NCI-H2029 (cell line): ENCODE measurements at places on chromosomes 3 and 15.

- DNase-seq: no peak
Measured at GRCh38 chr15:41429003-41429890, 12.4 kb downstream of the RTF1 start.

GRCh38 chr3:14962762-14963161, 15.4 kb downstream of the NR2C2 start:
- no peak for DNase-seq

DNA sequence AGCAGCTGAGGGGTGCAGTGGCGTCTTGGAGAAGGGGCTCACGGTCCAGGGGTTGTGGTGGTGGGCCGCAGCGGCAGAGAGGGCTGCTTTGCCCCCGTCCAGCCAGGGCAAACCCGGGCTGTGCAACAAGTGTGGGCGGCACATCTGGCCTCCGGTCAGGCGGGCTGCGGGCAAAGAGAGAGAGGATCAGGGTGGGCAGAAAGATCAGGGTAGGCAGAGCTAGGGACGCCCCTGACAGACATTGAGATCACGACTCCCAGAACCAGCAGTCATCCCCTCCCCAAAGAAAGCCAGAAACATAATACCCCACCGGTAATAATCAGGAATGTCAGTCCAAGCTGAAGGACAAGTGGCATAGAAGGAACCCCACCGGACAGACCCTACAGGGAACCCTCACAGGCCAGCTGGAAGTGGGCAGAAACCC, 6.8 kb downstream of the GATA2 start:
- DNase-seq: no peak

DNA sequence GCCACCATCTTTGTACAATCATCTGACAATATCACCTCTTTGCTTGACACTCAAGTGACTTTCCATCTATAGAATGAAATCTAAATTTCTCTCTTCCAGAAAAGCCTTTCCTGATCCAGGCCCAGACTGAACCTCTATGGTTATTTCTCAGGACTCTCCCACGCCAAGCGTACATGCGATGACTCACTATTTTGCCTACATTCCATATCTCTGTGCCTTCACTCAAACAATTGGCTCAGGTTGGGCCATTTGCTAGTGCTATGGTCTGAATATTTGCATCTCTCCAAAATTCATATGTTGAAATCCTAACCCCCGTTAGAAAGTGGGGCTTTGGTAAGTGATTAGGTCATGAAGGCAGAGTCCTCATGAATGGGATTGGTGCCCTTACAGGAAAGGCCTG, 43.9 kb downstream of the ST3GAL6 start:
- no peak for DNase-seq

DNA sequence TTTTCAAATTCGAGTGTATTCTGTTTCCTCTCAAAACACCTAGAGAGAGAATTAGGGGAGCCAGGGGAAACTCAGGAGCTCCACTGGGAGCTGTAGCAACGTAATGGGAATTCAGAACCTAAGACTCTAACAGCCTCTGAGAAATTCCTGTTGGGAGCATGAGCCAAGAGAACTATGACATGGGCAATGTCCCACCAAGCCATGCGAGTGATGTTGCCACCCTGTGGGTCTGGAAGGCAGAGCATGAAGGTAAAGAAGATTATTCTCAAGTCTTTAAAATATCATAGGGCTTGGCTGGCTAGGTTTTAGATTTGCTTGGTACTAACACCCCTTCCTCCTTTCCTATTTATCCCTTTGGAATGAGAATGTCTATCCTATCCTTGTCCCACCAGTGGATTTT, 392.6 kb upstream of the ADAMTS9 start:
- DNase-seq: no peak

GRCh38 chr15:66001042-66001441, 131.8 kb downstream of the RAB11A start:
- DNase-seq: no peak

DNA sequence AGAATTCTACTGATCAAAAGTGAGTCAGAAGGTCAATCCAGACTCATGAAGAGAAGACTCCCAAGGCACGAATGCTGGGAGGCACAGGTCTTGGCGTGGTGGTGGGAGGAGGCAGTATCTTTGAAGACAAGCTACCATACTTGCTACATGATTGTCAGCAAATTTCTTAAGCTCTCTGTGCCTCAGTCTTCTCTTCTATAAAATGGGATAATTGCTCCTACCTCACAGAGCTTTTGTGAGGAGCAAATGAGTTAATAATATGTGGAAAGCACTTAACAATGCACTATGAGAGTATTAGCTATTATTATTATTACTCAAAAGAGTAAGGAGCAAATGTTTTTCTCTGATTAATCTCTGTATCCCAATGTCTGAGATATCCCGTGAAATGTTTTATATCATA, 36.2 kb downstream of the EHD4 start:
- no peak for DNase-seq

DNA sequence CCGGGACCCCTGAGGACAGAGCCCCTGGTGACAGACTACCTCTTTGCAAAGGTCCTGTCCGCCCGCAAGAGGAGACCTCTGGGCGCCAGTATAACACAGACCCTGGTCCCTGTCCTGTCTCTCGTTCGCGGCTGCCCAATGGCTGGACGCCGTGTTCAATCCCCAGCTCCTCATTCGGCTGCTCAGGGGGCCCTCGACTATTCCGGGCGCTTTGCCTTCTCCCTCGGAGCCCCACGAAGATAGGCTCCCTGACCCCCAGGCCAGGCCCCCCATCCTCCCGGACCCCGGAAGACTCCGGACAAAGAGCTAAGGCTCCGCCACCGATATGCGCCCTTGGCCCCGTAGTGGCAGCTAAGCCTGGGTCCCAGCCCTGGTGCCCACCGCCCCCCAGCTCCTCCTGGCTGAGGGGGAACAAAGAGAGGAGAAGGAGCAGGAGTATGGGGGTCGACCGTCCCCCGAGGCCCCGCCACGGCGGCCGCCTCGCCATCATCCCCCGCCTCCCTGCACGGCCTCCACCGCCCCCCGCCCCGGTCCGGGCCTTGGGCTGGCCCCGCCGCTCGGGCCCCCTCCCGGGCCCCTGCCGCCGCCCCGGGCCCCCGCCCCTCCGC, 437 bp downstream of the CELSR3 start:
- DNase-seq: no peak

- DNase-seq: peak; percentile 13
Measured at GRCh38 chr3:193974671-193975535, 161.0 kb upstream of the HES1 start.

- DNase-seq: no peak
Measured at GRCh38 chr15:88636050-88636449, 2.8 kb upstream of the ISG20 start.

DNA sequence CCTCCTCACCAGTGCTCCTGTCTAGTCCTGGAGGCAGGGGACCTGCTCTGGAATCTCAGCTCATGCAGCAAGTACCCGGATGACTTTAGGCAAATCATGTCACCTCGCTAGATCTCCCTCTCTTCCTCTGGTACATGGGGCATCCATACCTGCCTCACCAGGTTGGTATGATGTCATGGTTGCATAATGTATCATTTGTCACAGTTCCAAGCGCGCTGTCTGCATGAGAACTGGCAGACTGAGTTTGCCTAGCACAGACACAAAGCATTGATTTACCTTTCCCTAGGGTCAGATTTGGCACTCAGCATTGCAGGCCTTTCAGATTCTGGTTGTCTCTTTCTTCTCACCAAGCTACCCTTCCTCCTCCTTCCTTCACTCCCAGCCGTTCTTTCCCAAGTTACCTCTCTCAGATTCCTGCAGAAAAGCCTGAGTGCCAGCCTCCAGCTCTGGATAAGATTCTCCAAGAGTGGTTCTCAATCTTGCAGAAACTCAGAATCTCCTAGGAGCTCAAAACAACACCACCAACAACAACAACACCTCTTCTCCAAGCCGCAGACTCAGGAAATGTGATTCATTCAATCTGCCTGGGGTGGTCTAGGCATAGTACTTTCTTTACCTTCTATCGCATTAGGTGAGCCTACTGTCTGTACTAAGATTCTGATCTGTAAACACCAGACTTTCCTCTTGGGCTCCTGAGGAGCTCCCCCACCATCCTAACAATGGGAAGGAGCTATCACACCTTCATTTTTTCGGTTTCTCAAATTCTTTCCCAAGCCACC, 29.5 kb downstream of the FAM43A start:
- no peak for DNase-seq

DNA sequence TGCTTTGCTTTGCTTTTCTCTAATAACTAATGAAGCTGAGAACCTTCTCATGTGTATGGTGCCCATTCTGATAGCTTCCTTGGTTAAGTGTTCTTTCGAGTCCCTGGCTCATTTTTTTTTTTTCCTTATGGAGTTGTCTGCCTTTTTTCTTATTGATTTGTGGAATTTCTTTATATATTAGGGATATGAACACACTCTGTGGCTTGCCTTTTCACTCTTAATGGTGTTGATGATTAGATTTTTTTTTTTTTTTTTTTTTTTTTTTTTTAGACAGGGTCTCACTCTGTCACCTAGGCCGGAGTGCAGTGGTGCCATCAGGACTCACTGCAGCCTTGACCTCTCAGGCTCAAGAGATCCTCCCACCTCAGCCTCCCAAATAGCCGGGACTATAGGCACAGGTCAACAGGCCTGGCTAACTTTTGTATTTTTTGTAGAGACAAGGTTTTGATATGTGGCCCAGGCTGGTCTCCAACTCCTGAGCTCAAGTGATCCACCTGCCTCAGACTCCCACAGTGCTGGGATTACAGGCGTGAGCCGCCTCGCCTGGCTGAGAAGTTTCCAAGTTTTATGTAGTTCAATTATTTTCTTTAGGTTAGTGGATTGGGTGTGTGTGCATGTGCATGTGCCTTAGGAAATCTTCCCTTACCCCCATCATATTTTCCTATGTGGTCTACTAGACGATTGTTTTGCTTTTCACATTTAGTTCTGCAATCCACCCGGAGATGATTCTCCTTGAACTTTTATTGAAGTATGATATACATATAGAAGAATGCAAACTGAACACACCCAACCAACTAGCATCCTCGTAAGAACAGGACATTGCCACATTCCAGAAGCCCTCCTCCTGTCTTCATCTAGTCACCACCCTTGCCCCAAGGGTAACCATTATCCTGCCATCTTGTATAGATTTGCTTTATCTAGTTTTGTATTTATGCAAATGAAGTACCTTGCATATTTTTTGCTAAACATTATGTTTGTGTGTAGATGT, 1.7 kb upstream of the SNRPA1 start:
- DNase-seq: no peak

DNA sequence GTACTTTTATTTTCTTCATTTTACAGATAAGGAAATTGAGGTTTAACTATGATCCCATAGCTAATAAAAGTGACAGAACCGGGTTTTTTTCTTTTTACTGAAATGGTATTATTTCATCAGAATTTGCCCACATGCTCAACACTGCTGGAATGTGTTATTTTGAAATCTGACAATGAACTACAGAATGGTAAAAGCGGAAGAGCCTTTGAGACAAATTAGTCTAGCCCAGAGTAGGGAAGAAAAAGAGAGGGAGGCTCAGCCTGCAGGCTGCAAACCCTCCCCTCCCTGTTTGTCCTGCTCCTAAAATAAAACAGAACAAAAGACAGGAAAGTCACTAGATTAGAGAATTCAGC, 100.3 kb upstream of the LIPC start:
- DNase-seq: no peak

DNA sequence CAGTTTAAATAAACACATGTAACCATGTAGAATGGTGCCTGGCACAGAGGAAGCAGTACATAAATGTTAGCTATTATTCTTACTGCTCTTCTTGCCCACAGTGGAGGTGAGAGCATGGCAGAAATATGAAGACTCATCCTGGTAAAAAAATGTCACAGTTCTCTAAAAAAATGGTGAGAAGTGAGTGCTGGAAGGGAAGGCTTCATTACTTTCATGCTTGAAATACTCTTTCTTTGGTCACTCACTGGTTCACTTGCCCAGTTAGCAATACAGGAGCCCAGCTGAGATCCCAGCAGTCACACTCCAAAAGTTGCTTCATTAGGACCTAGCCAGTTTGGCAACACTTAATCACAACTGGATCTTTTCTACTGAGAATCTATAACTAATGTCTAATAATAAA, 1017.2 kb downstream of the TUSC7 start:
- DNase-seq: no peak

DNA sequence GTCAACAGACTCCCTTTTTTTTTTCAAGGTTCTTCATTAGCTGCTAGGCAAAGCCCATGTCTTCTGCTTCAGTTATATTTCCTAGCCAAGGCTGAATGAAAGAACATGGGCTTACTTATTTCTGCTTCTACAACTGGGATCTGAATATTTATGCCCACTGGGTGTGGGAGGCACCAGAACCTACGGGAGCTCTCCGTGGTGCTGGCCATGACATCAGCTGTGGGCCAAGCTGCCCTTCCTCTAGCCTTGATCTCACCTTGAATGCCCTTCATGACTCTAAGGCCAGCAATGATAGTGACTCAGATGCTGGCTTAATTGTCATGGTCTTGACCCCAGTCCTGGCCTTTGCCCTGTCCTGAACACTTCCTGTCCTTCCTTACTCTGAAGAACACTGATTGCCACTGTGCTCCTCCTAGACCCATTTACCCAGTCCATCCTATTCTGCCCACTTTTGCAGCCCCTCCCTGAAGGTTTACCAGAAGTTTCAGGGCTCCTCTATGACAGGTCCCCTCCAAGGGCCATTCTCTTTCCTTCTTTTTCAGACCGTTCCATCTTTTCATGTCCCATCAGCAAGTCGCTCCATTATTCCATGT, 32.8 kb upstream of the PRR20G start:
- no peak for DNase-seq

DNA sequence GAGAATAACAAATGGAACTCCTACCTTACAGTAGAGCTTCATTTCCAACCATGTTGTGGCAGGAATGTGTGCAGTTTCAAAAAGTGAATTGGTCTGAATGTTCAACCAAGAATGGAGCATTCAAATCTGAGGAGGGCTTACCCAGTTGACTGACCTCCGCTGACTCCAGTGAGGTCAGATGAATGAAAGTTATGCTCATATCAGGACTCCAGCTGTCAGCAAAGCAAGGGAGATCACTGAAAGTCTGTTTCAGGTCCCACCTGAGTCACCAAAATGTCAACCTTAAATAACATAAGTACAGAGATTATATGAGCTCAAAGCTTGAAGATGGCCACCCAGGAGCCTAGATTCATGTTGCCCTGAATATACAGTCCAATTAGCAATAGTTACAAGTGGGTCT, 473.5 kb downstream of the RBMS3 start:
- DNase-seq: no peak

DNA sequence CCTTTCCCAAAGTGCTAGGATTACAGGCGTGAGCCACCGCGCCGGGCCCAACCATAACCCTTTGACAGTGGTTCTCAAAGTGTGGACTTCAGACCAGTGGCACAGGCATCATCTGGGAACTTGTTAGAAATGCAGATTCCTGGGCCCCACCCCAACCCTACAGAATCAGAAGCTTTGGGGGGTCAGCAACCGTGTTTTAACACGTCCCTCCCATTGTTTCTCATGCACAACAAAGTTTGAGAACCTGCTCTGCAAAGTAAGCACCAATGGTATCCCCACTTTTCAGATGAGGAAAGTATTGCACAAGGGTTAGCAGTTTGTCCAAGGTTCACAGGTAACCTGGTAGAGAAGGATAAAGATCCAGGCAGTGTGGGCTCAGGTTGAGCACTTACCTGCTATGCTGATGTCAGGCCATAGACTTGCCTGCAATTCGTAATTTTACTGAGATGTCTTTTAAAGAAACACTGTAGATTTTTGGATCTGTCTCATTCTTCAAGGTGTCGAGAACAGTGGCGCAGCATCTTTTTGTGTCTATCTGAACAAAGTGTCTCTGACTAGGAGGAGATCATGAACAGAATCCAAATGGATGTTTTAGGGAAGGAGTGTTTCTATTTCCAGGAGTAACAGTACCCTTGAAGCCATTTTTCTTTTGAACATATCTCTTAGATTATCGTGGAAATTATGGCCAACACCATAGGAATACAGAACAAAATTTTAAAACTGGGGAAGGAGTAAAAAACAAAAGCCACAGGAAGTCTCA, 2.5 kb downstream of the GXYLT2 start:
- no peak for DNase-seq
